ENCODE measurements at places on chromosomes 5 and 9.

DNA sequence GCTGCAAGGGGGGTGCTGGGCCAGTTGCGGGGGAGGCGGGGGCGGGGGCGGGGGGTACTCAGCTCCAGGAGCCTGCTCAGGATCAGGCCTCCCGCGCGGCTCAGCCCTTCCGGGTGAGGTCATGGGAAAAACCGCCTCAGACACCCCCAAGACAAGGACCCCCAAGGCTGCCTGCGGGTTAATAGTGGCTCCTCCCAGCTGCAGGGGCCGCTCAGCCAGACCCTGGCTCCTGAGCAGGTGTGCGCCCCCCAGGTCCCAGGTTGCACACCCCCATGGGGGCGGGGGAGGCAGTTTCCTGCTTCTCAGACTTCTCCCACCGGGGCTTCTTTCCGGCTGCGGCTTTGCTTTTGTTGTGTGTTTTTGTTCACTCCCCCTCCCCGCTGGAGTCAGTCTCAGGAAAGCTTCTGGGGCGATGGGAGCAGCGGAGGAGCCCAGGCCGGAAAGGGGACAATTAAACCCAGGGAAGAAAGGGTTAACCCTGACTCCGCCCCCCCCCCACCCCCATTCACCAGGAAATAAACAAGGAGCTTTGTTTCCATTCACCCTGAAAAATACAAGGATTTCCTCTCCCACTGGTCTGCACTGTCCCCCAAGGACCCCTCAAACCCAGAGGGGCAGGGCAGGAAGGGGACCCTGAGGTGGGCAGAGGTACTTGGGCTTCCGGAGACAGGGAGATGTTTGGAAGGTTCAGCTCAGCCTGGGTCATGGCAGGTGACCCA, 42.3 kb upstream of the NOTCH1 start:
- DNase-seq: no peak

- no peak for DNase-seq
These were observed 35.0 kb upstream of the SUSD3 start for GRCh38 chr9:93023521-93023815.

- DNase-seq: no peak
These were observed 97.2 kb downstream of the MVB12B start for GRCh38 chr9:126423916-126424185.

GRCh38 chr5:154899151-154899816, 38.7 kb downstream of the GEMIN5 start:
- DNase-seq: no peak

DNA sequence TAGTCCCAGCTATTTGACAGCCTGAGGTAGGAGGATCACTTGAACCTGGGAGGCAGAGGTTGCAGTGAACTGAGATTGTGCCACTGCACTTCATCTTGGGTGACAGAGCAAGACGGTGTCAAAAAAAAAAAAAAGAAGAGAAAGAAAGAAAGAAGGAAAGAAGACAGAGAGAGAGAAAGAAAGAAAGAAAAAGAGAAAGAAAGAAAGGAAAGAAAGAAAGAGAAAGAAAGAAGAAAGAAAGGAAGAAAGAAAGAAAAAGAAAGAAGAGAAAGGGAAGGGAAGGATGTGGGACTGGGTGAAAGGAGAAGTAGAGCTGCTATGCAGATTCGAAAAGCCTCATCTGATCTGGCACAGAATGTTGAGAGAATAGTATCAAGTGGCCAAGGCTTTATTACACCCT, 23.7 kb upstream of the SCAMP1 start:
- no peak for DNase-seq

- DNase-seq: no peak
These were observed 7.8 kb upstream of the PDCD1LG2 start for GRCh38 chr9:5502553-5502952.

DNA sequence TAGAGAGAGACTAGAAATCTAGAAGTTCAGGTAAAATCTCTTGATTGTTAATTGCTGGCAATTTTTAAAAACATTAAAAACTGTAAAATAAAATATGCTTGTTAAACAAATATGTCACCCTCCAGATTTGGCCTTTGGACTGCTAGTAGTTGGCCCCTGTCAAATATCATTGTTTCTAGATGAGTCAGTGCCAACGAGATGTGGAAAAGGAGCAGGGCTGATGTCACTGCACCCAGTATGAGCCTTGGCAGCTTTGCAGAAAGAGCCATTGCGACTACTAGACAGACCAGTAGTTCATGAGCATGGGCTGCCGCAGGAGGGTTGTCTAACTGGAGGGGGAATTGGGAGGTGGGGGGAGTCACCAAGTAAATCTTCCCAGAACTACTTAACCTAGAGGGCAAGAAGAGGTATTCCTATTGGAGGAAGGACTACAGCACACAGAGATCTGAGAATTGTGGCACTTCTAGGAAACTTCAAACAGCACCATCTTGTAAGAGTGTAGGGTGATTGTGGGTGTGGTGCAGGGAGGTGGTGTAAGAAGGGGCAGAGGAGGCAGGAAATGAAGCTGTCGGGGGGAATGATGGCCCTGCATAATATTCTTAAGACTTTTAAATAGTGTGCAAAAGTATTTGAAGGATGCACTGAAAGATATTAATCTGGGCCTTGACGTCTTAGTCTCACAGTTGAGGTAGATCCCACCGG, 7.1 kb upstream of the DOCK2 start:
- no peak for DNase-seq

DNA sequence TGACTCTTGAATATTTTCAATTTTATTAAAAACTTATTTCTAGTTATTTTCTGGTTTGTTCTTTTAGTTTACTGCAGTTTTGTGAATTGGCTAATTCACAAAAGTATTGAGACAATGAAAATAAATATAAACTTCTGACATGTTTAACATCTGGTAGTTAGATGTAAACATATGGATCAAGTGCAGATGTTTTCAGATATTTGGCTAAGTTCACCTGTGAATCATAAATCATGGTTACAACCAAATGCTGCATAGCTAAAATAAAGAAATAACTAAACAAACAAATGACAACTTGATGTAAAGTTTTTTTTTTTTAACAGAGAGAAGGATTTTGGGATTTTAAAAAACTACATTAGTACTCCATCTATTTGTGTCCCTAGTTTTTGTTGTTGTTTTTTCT, 484.6 kb downstream of the SLCO4C1 start:
- DNase-seq: no peak

DNA sequence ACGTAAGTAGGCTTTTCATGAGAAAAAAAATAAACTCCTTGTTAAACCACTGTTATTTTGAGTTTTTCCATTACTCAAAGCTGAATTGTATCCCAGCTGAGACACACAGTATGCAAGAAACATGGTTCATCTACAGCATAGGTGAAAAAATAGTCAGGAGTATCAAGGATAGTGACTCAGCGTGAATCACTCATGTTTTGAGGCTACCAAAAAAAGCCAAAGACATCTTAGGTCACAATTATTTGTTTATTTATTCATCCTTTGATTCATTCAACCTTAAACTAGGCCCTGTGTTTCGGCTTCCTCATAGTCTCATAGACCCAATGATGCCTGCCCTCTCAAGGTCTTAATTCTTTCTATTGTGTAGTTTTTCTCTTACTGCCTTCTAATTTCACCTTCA, 32.9 kb upstream of the STX17 start:
- no peak for DNase-seq

GRCh38 chr9:126151031-126151685, 175.5 kb upstream of the MVB12B start:
- no peak for DNase-seq

DNA sequence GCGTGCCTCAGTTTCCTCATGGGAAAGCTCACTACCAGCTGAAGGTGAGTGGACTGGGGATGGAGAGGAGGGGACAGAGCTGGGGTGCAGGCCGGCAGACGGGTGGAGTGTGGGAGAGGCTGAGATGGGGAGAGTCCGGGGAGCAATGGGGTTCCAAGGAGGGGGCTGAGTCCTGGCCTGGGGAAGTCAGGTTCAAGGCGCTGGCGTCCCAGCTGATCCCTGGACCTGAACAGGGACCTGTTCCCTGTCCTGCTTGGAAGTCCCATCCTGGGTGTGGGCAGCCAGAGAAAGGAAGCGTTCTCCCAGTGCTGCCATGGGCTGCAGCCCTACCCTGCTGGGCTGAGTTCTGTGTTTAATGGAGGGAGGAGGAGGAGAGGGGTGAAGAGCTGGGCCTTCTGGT, 60.9 kb upstream of the GNE start:
- DNase-seq: no peak

DNA sequence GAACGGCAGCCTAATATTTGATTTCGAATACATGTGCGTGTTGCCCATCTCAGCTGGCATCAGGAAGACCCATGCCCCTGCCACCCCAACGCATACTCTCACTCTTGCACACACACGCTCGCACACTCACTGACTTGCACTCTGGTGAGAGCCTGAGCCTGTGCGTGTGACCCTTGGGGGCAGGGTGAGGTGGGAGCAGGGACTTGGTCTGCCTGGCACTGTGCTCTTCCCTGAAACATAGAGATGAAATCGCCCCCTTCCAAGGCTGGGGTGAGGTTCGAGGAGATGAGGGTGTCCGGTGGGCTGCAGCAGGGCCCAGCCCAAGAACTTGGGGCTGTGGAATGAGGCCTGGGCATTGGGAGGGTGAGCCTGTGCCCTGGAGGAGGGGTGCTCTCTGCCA, 1.2 kb downstream of the LCN9 start:
- no peak for DNase-seq

DNA sequence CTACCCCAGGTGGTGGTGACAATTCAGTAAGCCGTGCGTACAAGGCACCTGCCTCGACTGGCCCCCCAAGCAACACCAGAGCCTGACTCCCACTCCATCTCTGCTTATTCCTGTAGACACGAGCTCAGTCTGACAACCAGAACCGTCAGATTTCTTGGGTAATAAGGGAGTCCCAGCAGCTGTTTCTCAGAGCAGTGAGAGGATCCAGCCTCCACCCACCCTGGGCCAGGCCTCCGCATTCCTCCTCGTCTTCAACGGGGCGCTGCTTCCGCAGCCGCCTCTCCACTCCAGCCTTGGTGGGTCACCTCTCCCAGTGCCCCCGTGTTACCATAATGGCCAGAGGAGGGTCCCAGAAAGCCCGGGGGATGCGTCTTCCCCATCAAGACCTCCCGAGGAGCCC, 27.7 kb upstream of the GFPT2 start:
- no peak for DNase-seq

- no peak for DNase-seq
These were observed 483.1 kb upstream of the ZNF608 start for GRCh38 chr5:125229556-125229955.

GRCh38 chr5:108216890-108217289, 165.0 kb downstream of the FBXL17 start:
- DNase-seq: no peak

- no peak for DNase-seq
These were observed 50.6 kb downstream of the TGFBI start for GRCh38 chr5:136079195-136079985.

DNA sequence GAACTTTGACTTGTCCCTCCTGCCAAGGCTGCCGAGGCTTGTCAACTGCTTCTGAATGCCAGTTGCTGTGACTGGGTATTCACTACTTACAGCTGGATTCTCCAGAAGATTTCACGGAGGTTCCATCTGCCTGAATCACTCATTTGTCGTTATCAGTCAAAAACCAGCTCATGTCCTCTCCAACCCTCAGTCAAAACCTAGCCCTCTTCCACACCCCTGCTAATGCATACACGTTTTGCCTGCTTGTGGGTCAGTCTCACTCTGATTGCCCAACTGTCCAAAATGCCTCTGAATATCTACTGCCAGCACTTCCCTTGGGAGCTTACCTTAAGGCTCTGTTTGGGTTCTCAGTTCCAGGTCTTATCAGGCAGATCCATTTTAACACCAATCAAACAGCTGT, 238.6 kb upstream of the TMEM161B start:
- DNase-seq: no peak

Data from cortex of kidney (tissue), 1 donor.